Osteocyte (in vitro differentiated cells): ENCODE measurements at places on chromosomes 7 and 10. TPM values are rescaled to one million over a fixed set of nuclear protein-coding genes. Genes with fewer than 3 reads are reported as not detected.

The ANKRD61 gene
- not detected in 2 replicates for total RNA-seq

DNA sequence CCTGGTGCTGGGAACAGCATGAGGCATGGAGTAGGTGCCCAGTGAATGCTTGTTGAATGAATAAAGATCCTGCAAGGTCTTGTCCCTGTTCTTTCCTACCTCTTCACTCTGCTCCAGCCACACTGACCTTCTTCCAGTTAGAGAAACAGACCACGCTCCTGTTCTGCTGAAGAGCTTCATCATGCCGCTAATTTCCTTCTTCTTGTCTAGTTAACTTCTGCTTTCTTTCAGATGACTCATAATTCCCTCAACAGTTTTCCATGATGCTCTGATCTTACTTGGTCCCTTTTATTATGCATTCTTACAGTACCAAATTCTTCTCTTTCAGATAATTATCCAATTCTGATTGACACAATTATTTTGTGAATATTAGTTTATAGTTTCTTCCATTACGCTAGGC lies 59.5 kb upstream of the C1QL3 start:
- no peak for DNase-seq
- no peak overlapping the region for H3K27ac ChIP-seq
- no peaks in the 10 kb centered on the region for H3K36me3 ChIP-seq
- no peaks in the 10 kb centered on the region for H3K4me1 ChIP-seq
- no peak overlapping the region for H3K4me3 ChIP-seq

The HTR7 gene
- 0.24 and 0.26 TPM in 2 replicates for total RNA-seq

The HPSE2 gene
- not detected in 2 replicates for total RNA-seq

GRCh38 chr7:150447966-150448788 lies 2.3 kb upstream of the GIMAP8 start:
- no peak overlapping the region for H3K4me3 ChIP-seq
- no peaks in the 10 kb centered on the region for H3K4me1 ChIP-seq
- no peak overlapping the region for H3K27ac ChIP-seq
- H3K36me3 ChIP-seq = no peaks in the 10 kb centered on the region
- peak; percentile 77 for DNase-seq
- peaks cover 18% of the 10 kb centered on the region for H3K27me3 ChIP-seq

The JAKMIP3 gene
- total RNA-seq = 0.64 and 0.65 TPM in 2 replicates

- no peaks in the 10 kb centered on the region for H3K36me3 ChIP-seq
- peak overlapping the region; percentile 95 for H3K27ac ChIP-seq
- peaks cover 92% of the 10 kb centered on the region for H3K4me1 ChIP-seq
Measured at GRCh38 chr7:94298943-94299342, 95.8 kb upstream of the COL1A2 start.

DNA sequence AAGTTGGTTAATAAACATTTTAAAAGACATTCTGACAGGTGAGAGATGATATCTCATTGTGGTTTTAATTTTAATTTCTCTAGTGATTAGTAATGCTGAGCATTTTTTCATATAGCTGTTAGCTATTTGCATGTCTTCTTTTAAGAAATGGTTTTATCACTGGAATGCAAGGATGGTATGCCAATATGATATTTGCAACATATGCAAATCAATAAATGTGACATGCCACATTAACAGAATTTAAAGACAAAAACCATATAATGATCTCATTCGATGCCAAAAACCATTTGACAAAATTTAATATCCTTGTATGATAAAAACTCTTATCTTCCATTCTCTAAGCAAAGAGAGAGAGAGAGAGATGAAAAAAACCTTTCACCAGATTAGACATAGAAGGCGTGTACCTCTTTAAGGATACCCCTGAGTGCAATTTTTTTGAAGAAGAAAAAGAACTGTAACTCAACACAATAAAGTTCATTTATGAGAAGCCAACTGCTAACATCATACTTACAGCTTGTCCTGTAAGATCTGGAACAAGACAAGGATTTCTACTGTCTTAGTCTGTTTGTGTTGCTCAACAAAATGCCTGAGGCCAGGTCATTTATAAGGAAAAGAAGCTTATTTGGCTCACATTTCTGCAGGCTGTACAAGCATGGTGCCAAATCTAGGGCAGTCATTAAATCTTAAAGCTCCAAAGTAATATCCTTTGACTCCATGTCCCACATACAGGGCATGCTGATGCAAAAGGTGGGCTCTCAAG lies 39.7 kb upstream of the ZMYND11 start:
- H3K4me1 ChIP-seq = no peaks in the 10 kb centered on the region
- peaks cover 24% of the 10 kb centered on the region for H3K27me3 ChIP-seq

The OR2A5 gene
- not detected in 2 replicates for total RNA-seq

DNA sequence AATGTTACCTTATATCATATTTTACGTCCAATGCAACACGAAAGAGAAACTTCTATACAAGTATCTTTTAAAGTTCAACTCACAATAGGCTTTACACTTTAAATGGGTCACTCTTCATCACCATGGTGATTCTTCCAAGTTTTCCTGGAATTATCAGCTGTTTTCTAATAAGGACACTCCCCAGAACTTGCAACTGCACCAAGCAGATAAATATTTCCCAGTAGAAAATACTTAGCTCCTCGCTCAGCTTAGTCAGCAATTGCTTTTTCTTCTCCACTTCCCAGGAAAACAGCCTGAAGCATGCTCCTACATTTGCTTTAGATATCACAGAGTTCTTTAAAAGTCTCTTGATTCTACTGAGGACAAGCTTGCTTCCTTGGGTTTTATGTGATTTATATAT lies 25.7 kb upstream of the ADD3 start:
- no peaks in the 10 kb centered on the region for H3K27me3 ChIP-seq
- peak overlapping the region; percentile 83 for H3K27ac ChIP-seq
- H3K36me3 ChIP-seq = peaks cover 2% of the 10 kb centered on the region
- no peak overlapping the region for H3K4me3 ChIP-seq
- H3K4me1 ChIP-seq = peaks cover 54% of the 10 kb centered on the region
- DNase-seq = no peak

DNA sequence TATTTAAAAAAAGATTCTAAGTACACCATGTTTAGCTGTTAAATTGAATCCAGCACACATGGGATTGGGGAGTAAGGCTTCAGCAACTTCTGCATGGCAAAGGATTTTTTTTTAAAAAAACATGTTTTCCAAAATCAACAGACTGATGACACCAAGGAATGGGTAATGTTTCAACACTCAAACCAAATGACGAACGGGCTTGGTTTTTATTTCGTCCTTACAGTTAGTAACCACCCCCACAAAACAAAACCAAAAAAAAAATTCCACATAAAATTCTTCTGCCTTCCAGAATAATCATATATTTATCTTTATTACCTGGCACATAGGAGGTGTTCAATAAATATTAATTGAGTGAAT lies 45.7 kb downstream of the ICA1 start:
- no peak overlapping the region for H3K27ac ChIP-seq
- no peak overlapping the region for H3K4me3 ChIP-seq
- no peak for DNase-seq
- peaks cover 2% of the 10 kb centered on the region for H3K4me1 ChIP-seq
- no peaks in the 10 kb centered on the region for H3K27me3 ChIP-seq

DNA sequence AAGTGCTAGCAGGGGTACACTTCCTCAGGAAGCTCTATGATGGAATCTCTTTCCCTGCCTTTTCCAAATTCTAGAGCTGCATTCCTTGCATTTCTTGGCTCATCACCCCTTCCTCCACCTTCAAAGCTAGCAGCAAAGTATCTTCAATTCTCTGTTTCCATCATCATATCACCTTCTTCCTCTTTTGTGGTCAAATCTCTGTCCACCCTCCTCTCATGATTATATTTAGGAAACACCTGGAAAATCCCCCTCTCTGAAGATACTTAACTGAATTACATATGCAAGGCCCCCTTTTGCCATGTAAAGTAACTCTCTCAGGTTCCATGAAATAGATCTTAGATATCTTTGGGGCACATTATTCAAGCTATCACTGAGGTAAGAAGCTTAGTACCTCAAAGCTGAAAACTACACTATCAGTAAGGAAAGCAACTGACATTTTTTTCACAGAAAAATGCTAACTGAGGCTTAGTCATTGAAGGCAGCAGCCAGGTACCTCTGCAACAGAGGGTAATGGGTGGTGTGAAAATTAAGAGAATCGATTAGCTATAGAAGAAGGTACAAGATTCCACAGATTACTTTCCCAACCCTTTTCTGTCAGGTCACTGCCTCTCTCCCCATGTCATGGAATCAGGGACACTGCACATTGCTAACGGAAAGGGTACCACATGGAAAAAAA lies 197.3 kb downstream of the MACC1 start:
- H3K4me1 ChIP-seq = no peaks in the 10 kb centered on the region
- no peaks in the 10 kb centered on the region for H3K36me3 ChIP-seq
- H3K27ac ChIP-seq = no peak overlapping the region
- H3K4me3 ChIP-seq = no peak overlapping the region
- DNase-seq = no peak

GRCh38 chr7:144437370-144438191 lies 34.1 kb upstream of the NOBOX start:
- H3K4me1 ChIP-seq = no peaks in the 10 kb centered on the region
- no peak overlapping the region for H3K27ac ChIP-seq
- no peak overlapping the region for H3K4me3 ChIP-seq

- H3K27ac ChIP-seq = no peak overlapping the region
- no peaks in the 10 kb centered on the region for H3K36me3 ChIP-seq
- H3K4me1 ChIP-seq = no peaks in the 10 kb centered on the region
Measured at GRCh38 chr10:62502995-62503613, 128.9 kb downstream of the ZNF365 start.

DNA sequence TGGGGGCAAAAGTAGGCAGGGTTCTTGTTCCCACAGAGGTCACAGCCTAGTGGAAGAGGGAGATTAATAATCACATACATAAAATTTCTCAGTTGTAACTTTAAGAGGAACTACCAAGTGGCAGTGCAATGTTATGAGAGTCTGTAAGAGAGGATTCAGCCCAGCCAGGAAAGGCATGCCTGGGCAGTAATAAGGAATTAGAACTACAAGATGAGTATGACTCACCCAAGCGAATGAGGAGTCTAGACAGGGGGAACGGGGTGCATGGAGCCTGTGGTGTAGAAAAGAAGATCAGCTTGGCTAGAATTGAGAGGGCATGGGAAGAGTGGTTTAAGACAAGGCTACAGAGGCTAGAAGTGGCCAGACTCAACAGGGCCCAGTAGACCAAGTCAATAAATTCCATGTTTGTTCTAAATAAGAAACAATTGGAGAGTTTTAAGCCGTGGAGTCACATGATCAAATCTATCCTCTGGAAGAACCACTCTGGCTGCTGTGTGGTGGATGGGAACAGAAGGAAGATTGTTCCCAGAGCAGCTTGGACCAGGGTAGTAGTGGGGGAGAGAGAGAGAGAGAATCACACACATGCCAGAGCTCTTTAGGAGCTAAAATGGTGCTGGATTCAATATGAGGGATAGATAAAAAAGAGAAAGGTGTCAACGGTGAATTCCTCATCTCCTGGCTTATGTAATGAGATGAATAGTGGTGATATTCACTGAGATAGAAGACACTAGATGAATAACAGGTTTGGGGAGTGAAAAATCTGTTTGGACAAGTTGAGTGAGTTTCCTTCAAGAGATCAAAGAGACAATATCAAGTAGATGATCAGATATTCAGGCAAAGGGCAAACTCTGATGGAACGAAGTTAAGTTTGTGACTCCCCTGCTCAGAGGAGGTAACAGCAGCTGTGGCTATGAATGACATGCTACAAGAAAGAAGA lies 265.1 kb downstream of the FGFR2 start:
- no peaks in the 10 kb centered on the region for H3K27me3 ChIP-seq
- DNase-seq = no peak

- no peaks in the 10 kb centered on the region for H3K4me1 ChIP-seq
- H3K27me3 ChIP-seq = peaks cover 13% of the 10 kb centered on the region
- no peak for DNase-seq
- no peaks in the 10 kb centered on the region for H3K36me3 ChIP-seq
Measured at GRCh38 chr10:61343796-61344195, 109.4 kb downstream of the TMEM26 start.

- no peak for DNase-seq
- no peaks in the 10 kb centered on the region for H3K27me3 ChIP-seq
- peaks cover 53% of the 10 kb centered on the region for H3K4me1 ChIP-seq
- H3K4me3 ChIP-seq = no peak overlapping the region
- H3K36me3 ChIP-seq = peaks cover 26% of the 10 kb centered on the region
Measured at GRCh38 chr7:95867309-95867708, 95.0 kb downstream of the DYNC1I1 start.

DNA sequence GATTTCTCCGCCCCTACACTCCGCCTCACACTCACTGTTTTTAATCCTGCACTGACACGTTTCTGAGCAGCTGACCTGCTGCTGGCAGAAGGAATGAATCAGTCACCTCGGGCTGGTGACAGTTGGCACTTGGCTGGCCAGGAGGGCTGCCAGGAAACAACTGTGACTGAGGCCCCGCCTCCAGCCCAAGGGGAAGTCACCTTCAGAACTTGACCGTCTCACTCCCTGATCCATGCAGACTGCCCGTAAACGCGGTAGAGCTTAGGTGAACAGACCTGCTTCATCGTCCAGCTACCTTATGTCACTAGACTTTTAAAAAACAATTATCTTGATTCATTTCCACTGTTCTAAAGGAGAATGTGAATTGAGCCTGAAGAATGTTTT lies 107.5 kb downstream of the DOCK1 start:
- DNase-seq = no peak
- H3K4me1 ChIP-seq = peaks cover 7% of the 10 kb centered on the region
- H3K4me3 ChIP-seq = no peak overlapping the region
- no peaks in the 10 kb centered on the region for H3K27me3 ChIP-seq

GRCh38 chr10:35942057-35942456 lies 300.0 kb upstream of the FZD8 start:
- peaks cover 18% of the 10 kb centered on the region for H3K27me3 ChIP-seq
- H3K4me3 ChIP-seq = no peak overlapping the region
- no peaks in the 10 kb centered on the region for H3K36me3 ChIP-seq
- H3K27ac ChIP-seq = no peak overlapping the region

The TUBAL3 gene
- total RNA-seq = not detected in 2 replicates

The SLC18A3 gene
- total RNA-seq = 0.32 and 0.34 TPM in 2 replicates

The APBB1IP gene
- not detected in 2 replicates for total RNA-seq

GRCh38 chr7:91375378-91375777 lies 111.1 kb downstream of the FZD1 start:
- no peaks in the 10 kb centered on the region for H3K36me3 ChIP-seq
- no peaks in the 10 kb centered on the region for H3K4me1 ChIP-seq
- no peak overlapping the region for H3K27ac ChIP-seq
- DNase-seq = no peak

The FAM20C gene
- total RNA-seq = 132 and 143 TPM in 2 replicates

The RBP4 gene
- 0.56 and 0.63 TPM in 2 replicates for total RNA-seq

- H3K27me3 ChIP-seq = no peaks in the 10 kb centered on the region
- DNase-seq = no peak
- H3K36me3 ChIP-seq = peaks cover 5% of the 10 kb centered on the region
- no peak overlapping the region for H3K4me3 ChIP-seq
- peaks cover 2% of the 10 kb centered on the region for H3K4me1 ChIP-seq
Measured at GRCh38 chr10:126074291-126074690, 177.9 kb downstream of the FANK1 start.

- H3K4me1 ChIP-seq = peaks cover 35% of the 10 kb centered on the region
- no peak for DNase-seq
- H3K27me3 ChIP-seq = no peaks in the 10 kb centered on the region
- no peak overlapping the region for H3K4me3 ChIP-seq
Measured at GRCh38 chr10:79197558-79197957, 128.8 kb downstream of the ZMIZ1 start.

The GBX1 gene
- not detected in 2 replicates for total RNA-seq

DNA sequence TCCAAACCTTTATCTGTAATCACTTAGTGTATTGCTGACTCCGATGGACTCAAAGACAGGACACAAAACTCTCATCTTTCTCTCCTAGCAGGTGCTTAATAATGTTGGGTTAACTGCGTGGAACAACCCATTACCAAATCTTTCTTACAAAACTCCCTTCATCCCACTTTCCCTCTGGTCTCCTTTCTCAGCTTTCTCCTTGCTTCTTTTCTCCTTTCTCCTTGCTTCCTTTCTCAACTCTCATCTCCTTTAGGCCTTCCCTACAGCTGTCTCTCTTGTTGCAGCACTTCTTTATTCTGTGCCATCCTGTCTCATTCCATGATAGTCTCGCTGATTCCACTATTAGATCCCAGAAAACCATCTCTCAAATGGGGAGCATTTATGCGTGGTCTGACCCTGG lies 67.5 kb downstream of the TNS3 start:
- no peak overlapping the region for H3K4me3 ChIP-seq
- peaks cover 25% of the 10 kb centered on the region for H3K4me1 ChIP-seq
- no peak overlapping the region for H3K27ac ChIP-seq
- H3K27me3 ChIP-seq = no peaks in the 10 kb centered on the region
- no peak for DNase-seq
